ENCODE measurements at places on chromosomes 1 and 21.

- DNase-seq, result no peak
Observed at GRCh38 chr1:96073100-96073499, 648.5 kb upstream of the PTBP2 start.

DNA sequence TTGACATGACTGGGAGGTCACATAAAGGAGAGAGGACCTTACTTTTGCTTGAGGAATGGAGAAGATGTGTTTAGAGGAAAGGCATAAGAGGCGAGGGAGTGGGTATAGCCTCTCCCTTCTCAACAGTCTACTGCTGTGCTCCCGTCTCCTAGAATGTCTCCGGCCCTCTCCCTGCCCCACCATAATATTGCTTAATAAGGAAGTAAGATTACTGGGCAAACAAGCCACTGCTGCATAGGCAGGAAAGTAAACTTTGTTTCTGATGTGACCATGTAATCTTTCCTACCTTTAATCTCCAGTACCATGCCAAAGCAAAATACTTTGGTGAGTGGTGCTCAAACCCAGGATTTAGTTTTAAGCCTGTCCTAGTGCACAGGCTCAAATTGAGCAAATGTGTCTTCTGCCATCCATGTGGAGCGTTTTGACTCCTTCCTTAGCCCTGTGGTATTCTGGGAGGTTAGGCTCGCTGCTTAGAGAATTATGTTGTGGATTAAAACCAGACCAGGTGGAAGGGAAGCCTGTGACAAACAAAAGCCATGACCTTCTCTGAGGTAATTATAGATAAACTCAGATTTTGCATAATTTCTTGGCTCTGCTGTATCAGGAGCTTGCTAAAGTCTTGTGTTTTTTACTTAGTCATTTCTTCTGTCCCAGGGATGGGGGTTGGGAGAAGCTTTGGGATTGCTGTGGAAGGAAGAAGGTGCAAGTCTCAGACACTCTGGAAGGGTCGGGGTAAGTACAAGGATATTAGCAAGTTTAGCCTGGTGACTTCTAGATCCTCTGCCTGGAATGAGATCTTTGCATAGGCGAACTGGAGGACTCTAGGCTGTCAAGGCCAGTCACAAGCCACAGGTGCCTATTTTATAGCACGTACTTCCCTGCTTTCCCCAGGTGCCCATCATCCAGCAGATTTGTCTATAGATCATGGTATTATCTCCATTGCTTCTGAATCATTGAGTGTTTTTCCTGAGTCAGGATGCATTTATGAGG, 34.5 kb upstream of the DIPK1A start:
- no peak for DNase-seq

DNA sequence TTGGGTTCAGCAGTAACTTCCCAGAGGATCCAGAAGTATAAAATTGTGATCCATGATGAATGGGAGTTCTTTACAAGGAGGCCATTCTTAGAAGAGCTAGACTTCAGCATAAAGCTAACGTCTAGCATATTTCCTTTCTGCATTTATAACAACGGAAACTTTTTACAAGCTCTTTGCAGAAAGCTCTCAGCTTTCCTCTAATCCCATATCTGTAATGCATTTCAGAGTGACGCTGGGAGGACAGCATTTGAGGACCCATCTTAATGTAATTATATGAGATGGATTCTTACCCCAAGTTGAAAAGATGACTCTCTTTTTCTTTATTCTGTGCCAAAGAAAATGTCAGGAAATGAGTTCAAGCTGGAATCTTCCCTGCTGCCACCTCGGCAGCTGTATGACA, 132.0 kb upstream of the CACHD1 start:
- DNase-seq, result no peak

GRCh38 chr21:33543505-33544129, 779 bp downstream of the SON start:
- no peak for DNase-seq

DNA sequence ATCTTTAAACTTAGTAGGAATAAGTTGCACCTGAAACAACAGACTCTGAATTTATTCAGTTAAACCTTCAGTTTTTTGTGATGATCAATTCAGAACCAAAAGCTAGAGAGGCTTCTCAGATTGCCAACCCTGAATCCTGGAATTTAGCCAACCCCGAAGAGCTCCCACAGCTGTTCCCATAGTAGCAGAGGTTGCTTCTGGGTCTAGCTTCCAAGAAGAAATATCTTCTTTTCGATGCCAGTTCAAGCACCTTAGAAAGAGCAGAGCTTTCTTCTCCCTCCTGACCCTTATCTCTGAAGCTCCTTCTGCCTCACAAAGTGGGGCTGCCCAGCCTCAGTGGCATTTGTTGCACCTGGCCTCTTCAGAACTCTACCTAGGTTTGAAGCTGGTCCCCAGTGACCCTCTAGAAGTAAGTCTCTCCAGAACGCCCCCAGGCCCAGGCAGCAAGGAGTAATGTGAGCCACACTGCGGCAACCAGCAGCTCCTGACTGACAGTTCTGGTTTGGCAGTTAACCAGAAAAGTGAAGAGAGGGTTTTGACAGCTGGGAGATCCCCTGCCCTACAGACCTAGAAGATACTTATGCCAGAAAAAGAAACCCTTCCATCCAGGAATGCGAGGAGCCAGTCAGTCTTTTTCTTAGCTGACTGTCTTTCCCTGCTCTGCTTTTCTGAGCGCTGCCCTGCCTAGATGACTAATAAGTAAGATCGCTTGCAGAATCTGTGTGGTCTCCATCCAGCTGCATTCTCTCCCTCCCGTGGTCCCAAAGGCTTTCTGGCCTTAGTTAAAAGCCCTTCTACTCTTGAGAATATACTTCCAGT, 165.9 kb downstream of the ADGRL4 start:
- no peak for DNase-seq

DNA sequence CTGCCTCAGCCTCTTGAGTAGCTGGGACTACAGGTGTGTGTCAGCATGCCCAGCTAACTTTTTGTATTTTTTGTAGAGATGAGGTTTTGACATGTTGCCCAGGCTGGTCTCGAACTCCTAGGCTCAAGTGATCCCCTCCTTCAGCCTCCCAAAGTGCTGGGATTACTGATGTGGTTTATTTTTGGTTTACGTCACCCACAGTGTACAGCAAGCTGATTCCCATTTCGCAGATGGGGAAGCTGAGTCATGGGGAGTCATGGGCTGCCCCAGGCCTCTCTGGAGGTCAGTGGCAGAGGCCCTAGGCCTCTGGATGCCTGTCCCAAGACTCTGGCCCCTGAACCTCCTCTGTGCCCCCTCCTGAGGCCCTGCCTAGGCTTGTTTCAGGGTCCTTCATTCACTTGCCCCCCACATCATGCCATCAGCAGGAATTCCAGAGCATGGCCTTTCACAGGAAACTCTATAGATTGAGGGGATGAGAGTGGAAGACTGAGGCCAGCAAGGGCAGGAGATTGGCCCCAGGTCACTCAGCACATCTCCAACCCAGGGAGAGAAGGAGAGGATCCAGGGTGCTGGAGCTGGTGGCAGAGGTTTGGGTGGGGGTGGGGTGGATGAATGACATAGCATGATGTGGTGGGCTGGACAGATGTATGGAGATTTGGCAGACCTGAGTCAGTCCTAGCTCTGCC, 266.0 kb downstream of the PTPRU start:
- no peak for DNase-seq

DNA sequence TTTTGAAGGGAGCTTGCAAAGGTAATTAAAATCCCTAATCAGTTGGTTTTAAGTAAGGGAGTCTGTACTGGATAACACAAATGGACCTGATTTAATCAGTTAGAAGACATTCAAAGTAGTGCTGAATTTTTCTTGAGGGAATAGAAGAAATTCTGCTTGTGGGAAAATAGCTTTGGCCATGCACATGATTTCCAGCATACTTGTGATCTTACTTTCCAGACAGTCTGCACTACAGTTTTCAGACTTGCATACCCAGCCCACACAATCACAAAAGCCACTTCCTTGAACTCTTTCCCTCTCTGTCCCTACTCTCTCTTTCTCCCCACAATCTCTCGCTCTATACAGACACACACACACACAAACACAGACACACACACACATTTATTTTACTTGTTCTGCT, 852.1 kb downstream of the PLA2G4A start:
- no peak for DNase-seq

DNA sequence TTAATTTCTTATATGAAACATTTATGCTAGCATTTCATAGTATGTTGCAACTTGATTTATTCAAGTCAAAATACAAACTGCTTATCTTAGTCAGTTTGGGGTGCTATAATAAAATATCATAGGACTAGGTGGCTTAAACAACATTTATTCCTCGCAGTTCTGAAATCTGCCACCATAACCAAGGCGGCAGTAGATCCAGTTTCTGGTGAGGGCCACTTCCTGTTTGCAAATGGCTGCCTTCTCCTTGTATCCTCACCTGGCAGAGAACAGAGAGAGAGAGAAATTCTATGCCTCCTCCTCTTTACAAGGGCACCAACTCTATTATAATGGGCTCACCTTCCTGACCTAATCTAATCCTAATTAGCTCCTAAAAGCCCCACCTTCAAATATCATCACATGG, 76.1 kb upstream of the RGS2 start:
- DNase-seq, result peak; percentile 36

DNA sequence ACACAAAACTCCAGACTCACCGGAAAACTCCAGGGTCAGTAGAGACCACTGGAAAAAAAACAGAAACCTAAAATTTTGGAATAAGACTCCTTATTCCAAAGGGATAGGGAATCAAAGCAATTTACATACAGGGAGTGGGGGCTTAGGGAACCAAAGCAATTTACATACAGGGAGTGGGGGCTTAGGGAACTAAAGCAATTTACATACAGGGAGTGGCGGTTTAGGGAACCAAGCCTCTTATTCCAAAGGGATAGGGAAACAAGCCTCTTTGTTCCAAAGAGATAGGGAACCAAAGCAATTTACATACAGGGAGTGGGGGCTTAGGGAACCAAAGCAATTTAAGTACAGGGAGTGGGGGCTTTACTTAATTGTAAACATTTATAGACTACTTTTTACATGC, 28.4 kb upstream of the TTLL7 start:
- no peak for DNase-seq

- no peak for DNase-seq
Observed at GRCh38 chr1:200103966-200104583, 76.6 kb downstream of the NR5A2 start.

- DNase-seq, result no peak
Observed at GRCh38 chr1:168845140-168845539, 116.1 kb upstream of the DPT start.

Measured in MM.1S (cell line).